ENCODE measurements at places on chromosomes 2 and 18.
A peak's percentile ranks its signal among the peaks of the same experiment; 100 is the strongest.

DNA sequence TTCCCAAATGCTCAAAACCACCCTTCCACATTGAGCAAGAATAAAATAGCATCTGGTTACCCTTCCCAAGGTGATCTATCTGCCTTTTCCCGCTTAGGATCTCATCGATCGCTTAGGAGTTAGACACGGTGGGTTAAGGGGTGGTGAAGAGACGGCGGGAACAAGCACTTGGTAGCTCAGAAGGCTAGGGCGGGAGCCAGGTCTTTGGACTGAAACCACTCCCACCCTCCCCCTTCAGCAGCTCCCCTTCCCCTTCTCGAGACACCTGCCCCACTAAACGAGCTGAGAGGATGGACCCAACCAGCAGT, 513 bp downstream of the THOC1 start:
- DNase-seq, result peak; percentile 55

DNA sequence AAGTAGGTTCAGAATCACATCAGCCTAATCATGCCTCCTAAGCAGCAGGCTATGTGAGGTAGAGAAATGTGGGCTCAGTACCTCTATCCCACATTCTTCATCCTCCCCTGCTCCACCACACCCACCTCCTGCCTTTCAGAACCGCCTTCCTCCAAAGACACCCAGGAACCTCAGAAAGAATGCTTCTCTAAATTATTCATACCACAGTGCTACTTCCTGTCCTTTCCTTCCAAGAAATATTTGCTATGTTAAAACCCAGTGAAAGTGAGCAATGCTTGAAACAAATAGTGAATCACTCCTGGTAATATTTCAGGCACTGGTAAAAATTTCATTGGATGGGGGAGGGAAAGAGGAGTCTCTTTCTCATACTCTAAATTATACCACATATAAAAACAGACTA, 24.0 kb upstream of the CREB1 start:
- peak; percentile 93 for DNase-seq

GRCh38 chr2:181106789-181107627, 126.6 kb downstream of the UBE2E3 start:
- DNase-seq, result peak; percentile 75

- DNase-seq, result peak; percentile 85
These were observed 76.5 kb downstream of the CYBRD1 start for GRCh38 chr2:171598713-171599319.

- peak; percentile 51 for DNase-seq
These were observed 5.1 kb downstream of the HNMT start for GRCh38 chr2:137969418-137969765.

DNA sequence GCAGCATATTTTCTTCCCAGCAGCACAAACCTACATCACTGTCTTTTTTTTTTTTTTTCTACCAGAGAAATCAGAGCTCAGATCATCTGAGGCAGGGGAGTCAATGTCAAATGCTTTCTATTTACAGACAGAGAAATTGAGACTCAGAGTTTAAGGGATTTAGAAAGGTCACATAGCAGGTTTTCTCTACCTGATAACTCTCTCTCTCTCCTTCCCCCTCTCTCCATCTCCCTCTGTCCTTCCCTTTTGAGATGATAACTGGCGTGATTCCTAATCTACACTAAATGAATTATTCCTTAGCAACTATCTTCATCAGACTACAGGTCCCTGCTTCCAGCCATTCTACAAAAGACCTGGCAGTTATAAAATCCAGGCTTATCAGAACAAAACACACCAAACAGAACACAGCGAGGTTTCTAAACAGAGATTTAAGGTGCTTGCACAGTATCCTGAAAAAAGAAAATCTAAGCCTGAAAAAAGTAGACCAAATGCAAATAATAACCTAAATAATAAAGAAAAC, 161.6 kb upstream of the PKDCC start:
- no peak for DNase-seq

- no peak for DNase-seq
These were observed 81.1 kb downstream of the SEPTIN10 start for GRCh38 chr2:109532728-109533076.

- no peak for DNase-seq
These were observed 5.9 kb downstream of the ATP8B1 start for GRCh38 chr18:57797209-57797651.

DNA sequence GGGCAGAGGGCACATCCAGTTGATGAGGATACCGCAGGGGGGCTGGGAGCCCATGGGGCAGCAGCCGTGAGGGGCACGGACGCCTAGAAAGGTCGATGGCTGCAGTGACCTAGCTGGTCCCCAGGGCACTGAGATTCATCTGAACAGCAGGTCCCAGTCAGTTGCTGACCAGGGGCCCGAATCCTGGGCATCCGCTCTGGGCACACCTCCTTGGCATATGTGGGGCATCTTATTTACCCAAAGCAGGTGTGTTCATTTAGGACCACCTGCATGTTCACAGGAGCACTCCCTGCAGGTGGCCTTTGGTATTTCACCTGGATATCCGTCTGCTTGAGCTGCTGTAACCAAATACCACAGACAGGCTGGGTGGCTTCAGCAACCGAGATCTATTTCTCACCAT, 72.0 kb upstream of the ODC1 start:
- no peak for DNase-seq

GRCh38 chr2:188976545-188977268, 2.5 kb downstream of the COL3A1 start:
- peak; percentile 8 for DNase-seq

- peak; percentile 30 for DNase-seq
These were observed 6.3 kb downstream of the ANKRD53 start for GRCh38 chr2:70984576-70985282.
